Activated CD4-positive, alpha-beta T cell treated with anti-CD3 and anti-CD28 coated beads, Interleukin-2, amount 10 ng/mL, durations not matched to agents 7 days and 5 days (primary cell): ENCODE measurements at places on chromosomes 12 and 14.

DNA sequence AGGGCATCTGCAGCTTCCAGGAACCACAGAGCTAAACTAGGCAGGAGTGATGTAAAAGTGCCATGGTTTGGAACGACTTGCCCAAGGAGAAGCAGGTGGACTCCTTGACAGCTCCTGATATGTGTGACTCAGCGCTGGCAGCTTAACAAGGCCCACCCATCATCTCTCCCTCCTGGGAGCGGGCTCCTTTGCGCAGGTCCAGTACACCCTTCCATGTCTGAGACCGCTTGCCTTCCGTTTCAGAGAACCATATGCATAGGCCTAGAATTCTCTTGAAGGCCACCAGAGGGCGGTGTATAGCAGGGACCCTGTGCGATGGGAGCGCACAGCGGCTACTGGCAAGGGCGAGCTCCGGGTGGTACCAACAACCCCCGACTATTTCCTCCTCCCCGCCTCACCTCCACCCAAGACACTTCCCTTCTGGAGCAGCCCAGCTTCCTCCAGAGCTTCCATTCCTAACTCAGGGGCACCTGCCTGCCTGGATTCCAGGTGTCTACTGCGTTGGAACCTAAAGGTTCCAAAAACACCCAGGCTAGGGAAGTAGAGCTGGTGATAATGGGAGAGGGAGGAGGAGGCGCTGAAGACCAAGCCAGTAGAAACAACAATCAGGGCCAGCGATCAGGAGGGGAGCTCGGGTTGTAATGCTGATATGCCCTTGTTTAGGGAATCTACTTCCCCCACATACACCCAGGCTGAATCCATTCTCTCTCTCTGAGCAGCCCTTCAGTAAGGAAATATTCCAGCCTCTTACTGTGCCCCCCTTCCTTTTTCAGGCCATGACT is 6.3 kb downstream of the DHH start:
- H3K27me3 ChIP-seq, result peaks cover 44% of the 10 kb centered on the region
- no peak overlapping the region for H3K27ac ChIP-seq
- H3K36me3 ChIP-seq, result peaks cover 4% of the 10 kb centered on the region
- peak overlapping the region; percentile 4 for H3K4me3 ChIP-seq
- H3K4me1 ChIP-seq, result peaks cover 55% of the 10 kb centered on the region
- DNase-seq, result peak; percentile 80

- peak overlapping the region; percentile 53 for H3K4me3 ChIP-seq
- H3K27me3 ChIP-seq, result peaks cover 3% of the 10 kb centered on the region
- H3K36me3 ChIP-seq, result peaks cover 30% of the 10 kb centered on the region
- peaks cover 59% of the 10 kb centered on the region for H3K4me1 ChIP-seq
These were observed 55.3 kb downstream of the RIN3 start for GRCh38 chr14:92568621-92569479.

DNA sequence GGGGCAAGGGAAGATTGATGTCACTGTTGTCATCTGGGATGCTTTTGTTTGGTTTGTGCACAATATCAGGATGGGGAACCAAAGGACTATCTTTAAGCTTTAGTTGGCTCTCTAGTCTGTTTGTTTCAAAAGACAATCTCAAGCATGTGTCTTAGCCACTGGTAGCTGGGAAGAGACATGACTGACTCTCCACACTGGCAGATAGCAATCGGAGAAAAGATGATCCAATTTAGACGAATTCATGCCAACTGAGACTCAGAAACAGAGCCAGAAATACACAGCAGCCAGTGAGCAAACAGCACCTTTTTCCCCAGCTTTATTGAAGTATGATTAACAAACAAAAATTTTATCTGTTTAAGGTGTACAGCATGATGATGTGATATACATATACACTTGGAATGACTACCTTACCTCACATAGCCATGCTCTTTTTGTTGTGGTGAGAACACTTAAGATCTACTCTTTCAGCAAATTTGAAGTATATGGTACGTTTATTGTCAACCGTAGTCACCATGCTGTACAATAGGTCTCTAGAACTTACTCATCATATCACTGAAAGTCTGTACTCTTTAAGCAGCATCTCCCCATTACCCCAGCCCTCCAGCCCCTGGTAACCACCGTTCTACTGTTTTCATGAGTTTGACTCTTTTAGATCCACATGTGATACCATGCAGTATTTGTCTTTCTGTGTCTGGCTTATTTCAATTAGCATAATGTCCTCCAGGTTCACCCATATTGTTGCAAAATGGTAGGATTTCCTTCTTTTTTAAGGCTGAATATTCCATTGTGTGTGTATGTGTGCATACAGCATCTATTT is 50.6 kb downstream of the DUSP16 start:
- H3K27ac ChIP-seq, result no peak overlapping the region
- DNase-seq, result no peak
- peaks cover 25% of the 10 kb centered on the region for H3K36me3 ChIP-seq

DNA sequence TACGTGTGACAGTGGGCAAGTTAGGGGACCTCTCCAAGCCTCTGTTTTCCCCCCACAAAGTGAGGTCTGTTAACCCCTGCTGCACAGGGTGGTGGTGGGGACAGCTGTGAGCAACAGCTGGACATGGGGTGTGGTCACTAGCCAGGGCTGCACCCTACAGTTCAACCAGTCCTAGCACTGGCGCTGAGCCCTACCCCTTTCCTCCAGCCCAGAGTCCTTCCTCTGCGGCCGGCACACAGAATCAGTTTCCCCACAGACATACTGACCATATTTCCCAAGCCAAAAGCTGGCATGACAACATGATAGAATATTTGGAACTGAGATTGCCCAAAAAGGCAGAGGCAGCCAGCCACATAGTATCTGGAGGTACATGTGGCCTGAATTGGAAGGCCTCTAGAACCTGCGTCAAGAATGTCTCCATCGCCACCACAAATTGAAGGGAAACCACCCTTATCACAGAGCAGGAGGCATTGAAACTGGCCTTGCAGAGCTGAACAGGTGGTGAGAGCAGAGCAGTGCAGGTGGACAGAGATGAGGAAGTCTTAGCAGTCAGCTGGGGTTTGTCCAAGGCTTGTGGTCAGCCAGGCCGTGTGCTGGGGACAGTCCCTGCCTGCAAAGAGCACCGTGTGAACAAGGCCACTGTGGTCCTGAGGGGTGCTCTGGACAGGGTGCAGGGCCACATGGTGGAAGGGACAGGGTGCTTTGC is 21.2 kb downstream of the DEGS2 start:
- peaks cover 73% of the 10 kb centered on the region for H3K36me3 ChIP-seq
- DNase-seq, result no peak
- H3K27me3 ChIP-seq, result no peaks in the 10 kb centered on the region
- H3K27ac ChIP-seq, result no peak overlapping the region
- peaks cover 3% of the 10 kb centered on the region for H3K4me1 ChIP-seq

GRCh38 chr12:127282786-127283565 is 984.0 kb upstream of the TMEM132C start:
- H3K4me3 ChIP-seq, result no peak overlapping the region
- H3K27ac ChIP-seq, result no peak overlapping the region
- no peaks in the 10 kb centered on the region for H3K36me3 ChIP-seq
- DNase-seq, result no peak
- peaks cover 8% of the 10 kb centered on the region for H3K4me1 ChIP-seq
- H3K27me3 ChIP-seq, result no peaks in the 10 kb centered on the region

GRCh38 chr14:74476107-74476506 is 17.0 kb downstream of the NPC2 start:
- H3K4me3 ChIP-seq, result no peak overlapping the region
- H3K27me3 ChIP-seq, result no peaks in the 10 kb centered on the region
- no peak for DNase-seq
- no peaks in the 10 kb centered on the region for H3K4me1 ChIP-seq
- peaks cover 5% of the 10 kb centered on the region for H3K36me3 ChIP-seq
- H3K27ac ChIP-seq, result no peak overlapping the region

DNA sequence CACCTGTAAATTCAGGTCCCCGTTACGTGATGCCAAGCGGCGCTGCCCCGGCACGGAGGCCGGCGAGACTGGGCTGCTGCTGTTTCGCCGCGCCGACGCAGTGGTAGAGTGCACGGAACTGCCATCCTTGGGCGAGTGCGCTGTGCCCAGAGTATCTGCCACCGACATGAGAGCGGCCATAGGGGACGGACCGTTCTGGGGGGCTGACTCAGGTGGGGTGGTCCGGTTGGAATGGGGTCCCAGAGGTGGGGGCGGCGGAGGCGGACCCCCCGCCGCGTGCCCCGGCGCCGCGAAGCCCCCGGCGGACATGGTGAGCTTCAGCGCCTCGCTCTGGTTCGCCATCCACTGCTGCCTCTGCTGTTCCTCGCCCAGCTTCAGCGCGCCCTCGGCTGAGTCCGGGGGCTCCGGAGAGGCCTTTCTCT is 2.8 kb downstream of the IRF2BPL start:
- H3K27ac ChIP-seq, result peak overlapping the region; percentile 31
- H3K27me3 ChIP-seq, result no peaks in the 10 kb centered on the region
- H3K4me1 ChIP-seq, result peaks cover 64% of the 10 kb centered on the region
- peak overlapping the region; percentile 61 for H3K4me3 ChIP-seq

GRCh38 chr14:52370406-52370935 is 56.4 kb downstream of the PTGER2 start:
- H3K4me1 ChIP-seq, result no peaks in the 10 kb centered on the region
- no peak overlapping the region for H3K27ac ChIP-seq
- H3K27me3 ChIP-seq, result peaks cover 19% of the 10 kb centered on the region

- H3K4me1 ChIP-seq, result peaks cover 46% of the 10 kb centered on the region
- H3K36me3 ChIP-seq, result no peaks in the 10 kb centered on the region
- peak overlapping the region; percentile 34 for H3K27ac ChIP-seq
- peaks cover 5% of the 10 kb centered on the region for H3K27me3 ChIP-seq
- peak; percentile 37 for DNase-seq
These were observed 72.9 kb upstream of the KRAS start for GRCh38 chr12:25323581-25323982.

DNA sequence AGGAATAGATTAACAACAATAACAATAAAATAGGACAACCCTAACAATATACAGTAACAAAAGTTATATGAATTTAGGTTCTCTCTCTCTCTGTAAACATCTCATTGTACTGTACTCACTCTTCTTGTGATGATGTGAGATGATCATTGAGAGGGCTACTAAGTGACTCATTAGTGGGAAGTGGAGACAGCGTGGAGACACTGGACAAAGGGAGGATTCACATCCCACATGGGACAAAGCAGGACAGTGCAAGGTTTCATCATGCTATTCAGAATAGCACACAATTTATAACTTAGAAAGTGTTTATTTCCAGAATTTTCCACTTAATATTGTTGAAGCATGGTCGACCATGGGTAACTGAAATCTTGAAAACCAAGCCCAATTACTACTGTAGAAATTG is 26.0 kb upstream of the SPATA7 start:
- DNase-seq, result no peak
- H3K27me3 ChIP-seq, result peaks cover 7% of the 10 kb centered on the region
- H3K36me3 ChIP-seq, result no peaks in the 10 kb centered on the region
- no peak overlapping the region for H3K4me3 ChIP-seq

DNA sequence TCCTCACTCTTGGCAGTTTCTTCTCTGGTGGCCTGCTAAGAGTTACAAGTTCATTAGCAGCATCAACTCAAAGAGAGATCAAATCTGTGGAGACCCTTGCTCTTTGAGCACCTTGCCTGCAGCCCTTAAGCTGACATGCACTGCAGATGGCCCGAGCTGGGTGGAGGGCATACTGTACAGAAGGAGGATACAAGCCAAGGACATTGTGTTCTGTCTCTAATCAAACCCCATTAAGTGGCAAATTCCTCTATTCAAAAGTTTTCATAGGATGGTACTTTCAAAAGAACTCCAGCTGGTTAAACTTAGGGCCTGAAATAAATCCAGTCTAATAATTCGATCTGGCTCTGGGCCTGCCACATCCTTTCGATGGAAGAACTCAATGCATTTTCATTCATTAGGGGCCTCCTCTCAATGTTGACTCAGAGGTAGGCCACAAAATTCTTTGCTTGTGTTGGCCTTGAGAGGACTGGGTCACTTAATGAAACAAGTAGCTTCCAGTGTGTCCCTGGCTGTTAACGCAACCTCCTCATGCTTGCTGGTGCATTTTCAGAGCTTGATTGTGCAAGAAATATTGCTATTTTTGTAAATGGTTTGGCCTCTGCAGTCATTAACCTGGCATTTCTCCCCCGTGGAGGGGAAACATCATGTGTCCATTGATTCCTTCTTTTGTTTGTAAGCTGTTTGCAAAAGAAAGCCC is 318.2 kb downstream of the NUAK1 start:
- no peaks in the 10 kb centered on the region for H3K27me3 ChIP-seq
- H3K36me3 ChIP-seq, result no peaks in the 10 kb centered on the region

DNA sequence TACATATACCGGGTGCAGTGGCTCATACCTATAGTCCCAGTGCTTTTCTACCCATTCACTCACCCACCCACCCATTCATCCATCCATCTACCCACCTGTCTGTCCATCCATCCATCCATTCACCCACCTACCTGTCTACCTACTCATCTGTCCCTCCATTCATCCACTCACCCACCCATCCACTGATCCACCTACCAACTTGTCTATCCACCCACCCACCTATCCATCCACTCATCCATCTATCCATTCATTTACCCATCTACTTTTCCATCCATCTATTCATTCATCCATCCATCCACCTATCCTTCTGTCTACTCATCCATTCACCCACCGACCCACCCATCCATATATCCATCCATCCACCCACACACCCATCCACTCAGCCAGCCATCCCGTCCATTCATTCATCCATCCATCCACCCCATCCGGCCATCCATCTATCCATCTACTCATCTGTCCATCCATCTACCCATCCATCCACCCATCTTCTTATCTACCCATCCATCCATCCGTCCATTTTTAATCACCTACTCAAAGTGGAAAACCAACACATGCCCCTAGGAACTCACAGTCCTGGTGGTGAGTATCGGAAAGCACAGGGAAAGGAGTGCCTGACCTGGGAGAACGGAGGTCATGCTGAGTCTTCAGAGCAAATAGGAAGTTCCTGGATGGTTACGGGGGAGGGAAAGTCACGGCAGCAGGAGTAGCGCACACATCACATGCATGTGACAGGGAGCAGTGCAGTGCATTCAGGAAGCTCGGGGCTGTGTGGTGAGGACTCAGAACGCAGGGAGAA is 20.0 kb downstream of the DDX51 start:
- H3K4me1 ChIP-seq, result no peaks in the 10 kb centered on the region
- H3K27ac ChIP-seq, result no peak overlapping the region
- H3K36me3 ChIP-seq, result peaks cover 20% of the 10 kb centered on the region
- H3K27me3 ChIP-seq, result no peaks in the 10 kb centered on the region
- DNase-seq, result no peak

DNA sequence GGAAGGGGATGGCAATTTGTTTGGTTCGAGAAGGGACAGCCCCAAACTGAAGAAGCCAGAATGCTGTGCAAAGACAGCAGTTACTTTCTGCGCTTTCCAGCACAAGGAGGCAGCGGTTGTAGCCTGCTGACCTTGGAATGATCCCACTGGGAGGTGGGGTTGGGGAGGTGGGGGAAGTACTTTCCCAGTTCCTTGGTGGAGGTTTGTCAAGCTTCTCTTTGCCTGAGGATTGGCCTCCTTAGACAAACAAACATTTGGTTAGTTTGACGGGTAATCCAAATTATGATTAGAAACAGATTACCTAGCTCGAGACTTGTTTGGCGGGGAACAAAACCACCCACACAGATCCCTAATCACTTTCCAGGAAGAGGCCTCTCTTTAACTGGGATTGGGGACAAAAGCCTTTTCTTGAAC is 79.1 kb upstream of the EGLN3 start:
- H3K36me3 ChIP-seq, result peaks cover 10% of the 10 kb centered on the region
- H3K4me3 ChIP-seq, result no peak overlapping the region
- peaks cover 16% of the 10 kb centered on the region for H3K27me3 ChIP-seq
- H3K27ac ChIP-seq, result no peak overlapping the region
- no peak for DNase-seq
